ENCODE measurements at places on chromosomes 1 and 21.
A peak's percentile ranks its signal among the peaks of the same experiment; 100 is the strongest.

DNA sequence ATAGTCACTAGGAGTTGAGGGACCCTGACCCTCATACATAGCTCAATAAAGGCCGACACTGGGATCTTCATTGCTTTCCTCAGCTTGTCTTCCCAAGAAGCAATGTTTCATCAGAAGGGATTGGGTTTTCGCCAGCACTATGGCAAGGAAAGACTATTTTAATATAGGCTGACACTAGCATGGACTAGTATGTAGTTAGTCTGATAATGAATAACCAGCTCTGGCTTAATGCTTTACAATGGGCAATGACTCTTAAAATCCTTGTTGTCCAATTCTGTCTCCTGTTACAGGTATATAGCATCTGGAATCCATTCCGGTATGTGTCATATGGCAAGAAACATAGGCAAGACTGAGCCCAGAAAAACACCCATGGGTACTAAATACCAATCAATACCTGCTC lies 15.3 kb upstream of the SYT2 start:
- no peak for DNase-seq

GRCh38 chr1:15414445-15414983 lies 4.8 kb downstream of the EFHD2 start:
- DNase-seq: no peak

GRCh38 chr1:239739919-239740318 lies 351.8 kb upstream of the FMN2 start:
- DNase-seq: no peak

- DNase-seq: peak; percentile 53
These were observed 14.9 kb upstream of the HJV start for GRCh38 chr1:146036241-146036964.

DNA sequence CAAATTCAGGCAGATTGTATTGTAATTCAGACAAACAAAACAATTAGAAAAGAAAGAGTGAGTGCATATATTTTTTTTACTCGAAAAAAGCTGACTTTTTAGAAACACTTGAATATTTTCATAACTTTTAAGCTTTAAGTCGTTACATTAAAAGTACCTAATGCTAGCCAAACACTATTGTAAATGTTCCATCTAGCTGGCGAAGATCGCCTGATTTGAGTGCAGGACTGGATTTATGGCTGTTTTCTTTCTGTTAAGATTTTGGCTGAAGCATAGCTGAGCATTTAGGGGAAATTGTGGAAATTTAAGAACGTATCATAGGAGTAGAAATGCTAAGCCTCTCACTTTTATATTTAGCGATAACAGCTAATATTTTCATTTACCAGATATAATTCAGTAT lies 24.6 kb downstream of the LRRC7 start:
- DNase-seq: no peak

DNA sequence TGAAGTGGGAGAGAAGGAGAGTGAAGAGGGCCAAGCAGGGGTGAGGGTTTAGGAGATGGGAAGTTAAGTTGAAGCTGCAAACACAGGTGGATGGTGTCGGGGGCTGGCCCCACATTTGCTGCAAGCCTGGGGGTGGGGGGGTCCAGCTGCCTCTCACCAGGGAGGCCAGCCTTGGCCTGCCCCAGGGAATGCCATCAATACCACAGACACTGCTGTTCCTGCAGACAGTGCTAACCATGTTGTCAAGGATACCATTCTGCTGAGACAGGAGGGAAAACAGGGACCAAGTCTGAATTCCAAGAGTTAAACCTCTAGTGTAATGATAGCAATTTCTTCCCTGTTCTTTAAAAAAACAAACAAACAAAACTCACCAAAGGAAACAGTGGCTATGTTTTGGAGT lies 8.0 kb downstream of the MECR start:
- DNase-seq: no peak

GRCh38 chr1:46199233-46199749 lies 1.1 kb upstream of the POMGNT1 start:
- DNase-seq: no peak

DNA sequence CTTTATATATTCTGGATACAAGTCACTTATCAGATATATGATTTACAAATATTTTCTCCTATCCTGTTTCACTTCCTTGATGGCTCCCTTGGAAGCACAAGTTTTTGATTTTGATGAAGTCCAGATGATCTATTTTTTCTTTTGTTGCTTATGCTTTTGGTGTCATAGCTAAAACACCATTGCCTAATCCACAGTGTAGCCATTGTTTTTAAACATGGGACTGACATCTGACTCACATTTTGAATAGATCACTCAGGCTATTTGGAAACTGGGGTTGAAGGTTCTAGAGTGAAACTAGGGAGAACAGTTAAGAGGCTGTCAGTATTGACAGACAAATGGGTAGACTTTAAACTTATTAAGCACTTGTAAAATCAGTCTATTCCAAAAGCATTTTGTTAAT lies 16.6 kb downstream of the AK4 start:
- DNase-seq: no peak

DNA sequence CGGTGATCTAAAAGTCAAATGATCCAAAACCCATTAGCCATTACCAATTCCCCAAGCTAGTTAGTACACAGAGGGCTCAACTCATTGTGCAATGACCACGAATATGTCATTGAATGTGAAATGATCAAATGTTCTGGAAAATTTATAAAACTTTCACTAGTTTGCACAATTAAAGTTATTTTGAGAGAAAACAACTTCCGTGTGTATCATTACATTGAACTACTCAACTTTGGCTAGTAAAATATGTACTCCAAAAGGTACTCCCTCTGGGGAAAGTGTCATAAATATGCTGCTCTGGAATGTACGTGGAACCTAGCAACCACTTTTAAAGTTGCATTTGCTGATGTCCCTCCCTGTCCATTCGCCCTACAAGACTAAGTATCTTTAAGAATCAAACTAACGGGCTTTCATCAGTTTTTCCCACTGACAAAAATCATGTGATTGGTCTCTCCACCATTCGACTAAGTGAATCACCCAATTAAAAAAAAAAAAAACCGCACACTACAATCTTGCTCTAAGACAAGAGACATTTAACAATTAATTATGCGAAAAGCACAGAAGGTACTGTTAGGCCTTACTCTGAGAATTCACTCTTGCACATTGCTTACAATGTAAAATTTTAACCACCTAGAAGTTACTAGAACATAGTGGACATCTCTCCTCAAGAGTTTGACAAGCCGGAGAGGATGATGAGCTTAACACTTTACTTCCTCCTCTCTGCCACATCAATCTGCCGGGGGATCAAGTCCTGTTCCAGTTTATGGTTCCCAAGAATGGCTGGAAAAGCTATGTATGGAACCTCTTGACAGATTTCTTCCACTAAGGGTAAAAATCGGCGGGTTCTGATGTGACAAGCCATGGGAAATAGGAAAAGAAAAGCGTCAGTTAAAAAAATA lies 1.2 kb downstream of the ACBD3 start:
- no peak for DNase-seq

- peak; percentile 23 for DNase-seq
These were observed 1.3 kb downstream of the USP1 start for GRCh38 chr1:62438163-62438562.

- no peak for DNase-seq
These were observed 58.4 kb upstream of the IFI44L start for GRCh38 chr1:78561856-78562255.

- no peak for DNase-seq
These were observed 5.5 kb downstream of the OR2C3 start for GRCh38 chr1:247530785-247531184.

DNA sequence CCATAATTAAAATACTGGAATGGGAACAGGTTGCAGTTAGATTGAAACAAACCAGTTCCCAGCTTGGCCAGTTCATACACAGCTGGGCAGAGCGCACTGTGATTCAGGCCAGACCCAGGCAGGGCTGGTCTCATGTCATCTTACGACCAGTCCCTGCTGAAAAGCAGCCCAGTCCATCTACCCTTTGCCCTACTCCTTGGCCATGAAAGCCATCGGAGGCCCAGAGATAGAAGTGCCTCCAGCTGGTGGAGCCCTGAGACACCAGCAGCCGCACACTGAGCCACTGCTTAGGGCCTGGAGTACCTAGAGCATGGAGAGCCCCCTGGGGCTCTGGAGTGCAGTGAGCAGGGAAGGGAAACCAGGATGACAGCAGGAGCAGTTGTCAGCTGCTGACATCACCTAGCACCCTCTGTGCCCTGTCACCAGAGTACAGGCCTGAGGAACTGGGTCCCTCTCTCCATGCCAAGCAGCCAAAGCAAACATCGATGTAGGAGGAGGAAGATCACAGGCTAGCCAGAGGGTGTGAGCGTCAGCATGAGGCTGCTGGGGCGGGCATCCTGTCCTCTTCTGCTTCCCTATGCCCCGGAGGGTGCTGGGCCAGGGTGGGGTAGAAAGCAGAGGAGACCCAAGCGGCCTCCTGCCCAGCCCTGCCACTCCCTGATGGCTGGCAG lies 34.2 kb upstream of the TMEM125 start:
- DNase-seq: peak; percentile 61

DNA sequence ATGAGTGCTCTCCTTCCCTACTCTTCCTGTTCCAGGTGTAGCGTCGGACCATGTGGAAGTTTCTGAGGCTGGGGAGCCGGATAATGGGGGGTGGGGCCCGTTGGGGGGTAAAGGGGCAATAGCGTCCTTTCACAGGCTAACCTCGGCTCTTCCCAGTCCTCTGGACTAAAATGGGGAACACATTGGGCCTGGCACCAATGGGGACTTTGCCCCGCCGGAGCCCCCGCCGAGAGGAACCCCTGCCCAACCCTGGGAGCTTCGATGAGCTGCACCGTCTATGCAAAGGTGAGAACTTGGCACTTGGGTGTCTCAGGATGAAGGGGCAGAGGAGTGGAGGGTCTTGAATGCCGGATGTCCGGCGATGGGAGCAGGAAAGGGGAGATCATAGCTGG lies 456 bp downstream of the TOMM40L start:
- peak; percentile 21 for DNase-seq

- DNase-seq: peak; percentile 8
These were observed 227.7 kb upstream of the SAMSN1 start for GRCh38 chr21:14773777-14774345.

- DNase-seq: no peak
These were observed 8.3 kb downstream of the LIN28A start for GRCh38 chr1:26418865-26419349.

DNA sequence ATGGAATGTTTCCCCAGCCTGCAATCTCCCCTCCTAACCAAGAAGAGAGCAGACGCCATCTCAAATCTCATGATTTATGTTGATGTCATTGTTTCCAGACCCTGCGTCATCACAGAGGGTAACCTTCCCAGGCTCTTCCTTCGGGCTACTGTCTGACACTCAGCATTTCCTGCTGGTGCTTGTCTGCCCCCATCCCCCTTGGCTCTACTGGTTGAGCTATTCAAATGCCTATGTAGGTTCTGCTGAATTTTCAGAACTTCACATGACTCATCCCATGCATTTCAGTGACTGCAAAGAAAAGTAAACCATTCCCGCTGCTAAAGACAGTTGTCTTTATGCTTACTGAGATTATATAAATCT lies 24.8 kb upstream of the ITPKB start:
- DNase-seq: no peak

DNA sequence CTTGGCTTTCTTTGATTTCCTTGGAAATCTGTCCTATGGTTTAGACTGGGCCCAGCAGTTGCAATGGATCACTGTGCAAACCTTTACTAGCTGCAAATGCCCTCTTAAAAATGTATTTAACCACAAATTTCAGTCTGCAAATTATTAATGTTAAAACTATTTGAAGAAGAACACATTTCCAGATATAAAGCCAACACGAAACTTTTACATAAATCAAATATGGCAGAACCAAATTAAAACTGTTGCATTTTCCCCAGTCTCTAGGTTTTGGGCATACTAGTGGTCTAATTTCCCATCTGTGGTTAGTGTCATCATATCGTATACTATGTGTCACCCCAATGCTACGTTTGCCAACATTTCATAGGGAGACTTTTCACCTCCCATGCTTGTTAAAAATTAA lies 52.3 kb downstream of the HMCN1 start:
- no peak for DNase-seq

GRCh38 chr1:54798206-54798605 lies 2.9 kb downstream of the TTC22 start:
- no peak for DNase-seq

DNA sequence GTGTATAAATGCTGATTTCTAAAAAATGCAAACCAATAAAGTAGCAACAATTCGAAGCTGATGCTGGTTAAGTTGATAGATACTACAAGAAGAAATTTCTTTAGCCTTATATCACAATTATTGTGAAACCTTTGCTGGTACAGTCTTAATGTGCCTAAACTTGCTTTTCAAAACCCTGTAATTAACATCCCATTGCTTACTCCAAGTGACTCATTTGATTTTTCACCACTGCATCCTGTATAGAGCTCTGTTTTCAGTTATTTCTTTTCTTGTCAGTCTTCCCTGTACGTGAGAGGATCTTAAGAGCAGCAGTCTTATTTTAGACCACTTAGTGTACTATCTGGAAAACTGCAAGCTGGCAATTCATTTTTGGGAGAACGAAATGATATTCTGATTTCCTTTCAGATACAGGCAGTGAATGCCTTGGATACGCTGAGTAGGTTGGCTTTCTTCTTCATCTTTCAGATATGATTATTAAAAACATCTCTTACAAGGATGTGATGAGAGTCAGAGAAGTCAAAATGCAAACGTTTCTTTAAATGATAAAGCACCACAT lies 210.3 kb downstream of the KCTD3 start:
- DNase-seq: no peak

DNA sequence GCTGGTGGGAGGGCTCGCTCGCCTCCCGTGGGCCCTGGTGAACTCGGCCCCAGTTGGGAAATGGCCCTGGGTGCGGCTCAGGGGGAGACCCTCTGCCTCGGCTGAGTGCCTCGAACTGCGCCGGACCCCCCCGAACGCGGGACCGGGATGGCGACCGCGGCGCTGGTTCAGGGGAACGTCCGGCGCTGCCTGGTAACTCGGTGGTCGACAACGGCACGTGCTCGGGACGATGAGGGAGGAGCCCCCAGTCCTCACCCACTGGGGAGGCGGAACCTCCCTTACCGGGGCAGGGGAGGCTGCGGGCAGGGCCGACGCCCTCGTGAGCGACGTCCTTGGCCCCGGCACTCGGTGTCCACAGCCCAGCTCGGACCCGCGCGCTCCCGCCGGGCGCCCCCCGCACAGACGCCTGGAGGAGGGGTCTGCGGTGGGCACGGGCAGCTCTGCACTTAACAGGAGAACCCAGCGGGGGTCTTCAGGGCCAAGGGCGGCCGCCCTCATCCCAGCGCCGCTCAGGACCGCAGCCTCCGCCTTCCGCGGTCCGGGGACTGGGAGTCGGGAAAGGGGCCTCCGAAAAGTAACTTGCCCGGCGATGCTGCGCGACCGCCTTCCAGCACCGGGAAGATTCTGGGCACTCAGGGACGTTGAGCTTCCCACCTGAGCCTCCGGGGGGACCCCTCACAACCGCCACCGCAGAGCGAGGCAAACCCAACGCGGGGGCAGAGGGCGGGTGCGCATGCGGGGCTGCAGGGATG lies 1.7 kb downstream of the HES4 start:
- DNase-seq: no peak

GRCh38 chr21:33884376-33885171 lies 31.0 kb downstream of the ATP5PO start:
- peak; percentile 81 for DNase-seq

- peak; percentile 53 for DNase-seq
These were observed 643 bp downstream of the FNDC5 start for GRCh38 chr1:32869923-32870614.

Data from G401 (cell line).